IPS-NIHi11 (cell line): ENCODE measurements at places on chromosomes 16 and 17.

DNA sequence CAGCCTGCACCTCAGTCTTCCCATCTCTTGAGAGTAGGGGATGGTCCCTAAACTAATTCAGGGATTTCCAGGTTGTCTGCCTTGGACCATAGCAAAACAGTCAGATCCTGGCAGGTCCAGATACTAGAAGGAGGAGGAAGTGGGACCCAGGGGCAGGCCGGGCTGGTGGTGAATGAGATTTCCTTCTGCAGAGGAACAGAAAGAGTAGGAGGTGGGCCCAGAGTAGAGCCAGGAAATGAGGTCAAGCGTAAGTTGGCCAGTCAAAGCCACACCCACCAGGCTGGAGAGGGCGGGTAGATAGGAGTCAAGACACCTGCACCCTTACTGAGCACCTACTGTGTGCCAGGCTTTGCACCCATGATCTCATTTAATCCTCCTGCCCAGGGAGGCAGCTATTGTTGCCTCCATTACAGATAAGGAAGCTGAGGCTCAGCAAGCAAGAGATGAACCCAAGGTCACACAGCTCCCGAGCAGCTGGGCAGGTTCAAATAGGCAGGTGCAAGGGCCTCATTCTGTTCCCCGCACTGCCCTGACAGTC, 2.6 kb downstream of the CDH5 start:
- no peak for DNase-seq

GRCh38 chr16:24975428-24975889, 39.7 kb downstream of the ARHGAP17 start:
- no peak for DNase-seq

- DNase-seq, result no peak
Observed at GRCh38 chr16:27994686-27995085, 68.8 kb downstream of the GSG1L start.

DNA sequence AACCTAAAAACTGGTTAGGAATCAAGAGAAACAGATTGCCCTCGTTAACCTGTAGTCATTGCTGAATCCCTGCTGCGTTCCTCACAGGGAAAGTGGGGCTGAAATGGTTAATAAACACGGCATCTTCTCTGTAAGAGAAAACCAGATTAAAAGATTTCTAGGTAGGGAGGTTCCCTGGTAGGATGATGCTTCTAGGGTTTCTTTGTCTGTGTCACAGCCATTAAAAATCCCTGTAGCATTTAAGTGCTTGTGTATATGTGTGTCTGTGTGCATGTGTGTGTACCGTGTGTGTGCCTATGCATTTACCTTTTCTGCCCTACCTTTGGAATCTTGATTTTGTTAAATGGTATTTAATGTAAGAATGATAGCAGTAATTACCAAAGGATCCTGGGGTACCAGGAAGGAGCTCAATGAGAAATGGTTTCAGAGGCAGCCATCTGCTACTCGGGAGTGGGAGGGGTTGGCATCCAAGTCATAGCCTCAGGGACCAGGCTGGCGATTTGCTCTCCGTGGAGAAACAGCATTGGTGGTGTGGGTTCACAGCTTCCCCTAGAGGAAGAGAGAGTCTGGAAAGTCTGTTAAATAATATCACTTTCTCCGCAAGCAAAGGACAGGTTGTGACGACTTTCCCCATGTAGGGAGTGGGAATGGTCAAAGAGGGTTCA, 177.1 kb downstream of the HS3ST4 start:
- no peak for DNase-seq

DNA sequence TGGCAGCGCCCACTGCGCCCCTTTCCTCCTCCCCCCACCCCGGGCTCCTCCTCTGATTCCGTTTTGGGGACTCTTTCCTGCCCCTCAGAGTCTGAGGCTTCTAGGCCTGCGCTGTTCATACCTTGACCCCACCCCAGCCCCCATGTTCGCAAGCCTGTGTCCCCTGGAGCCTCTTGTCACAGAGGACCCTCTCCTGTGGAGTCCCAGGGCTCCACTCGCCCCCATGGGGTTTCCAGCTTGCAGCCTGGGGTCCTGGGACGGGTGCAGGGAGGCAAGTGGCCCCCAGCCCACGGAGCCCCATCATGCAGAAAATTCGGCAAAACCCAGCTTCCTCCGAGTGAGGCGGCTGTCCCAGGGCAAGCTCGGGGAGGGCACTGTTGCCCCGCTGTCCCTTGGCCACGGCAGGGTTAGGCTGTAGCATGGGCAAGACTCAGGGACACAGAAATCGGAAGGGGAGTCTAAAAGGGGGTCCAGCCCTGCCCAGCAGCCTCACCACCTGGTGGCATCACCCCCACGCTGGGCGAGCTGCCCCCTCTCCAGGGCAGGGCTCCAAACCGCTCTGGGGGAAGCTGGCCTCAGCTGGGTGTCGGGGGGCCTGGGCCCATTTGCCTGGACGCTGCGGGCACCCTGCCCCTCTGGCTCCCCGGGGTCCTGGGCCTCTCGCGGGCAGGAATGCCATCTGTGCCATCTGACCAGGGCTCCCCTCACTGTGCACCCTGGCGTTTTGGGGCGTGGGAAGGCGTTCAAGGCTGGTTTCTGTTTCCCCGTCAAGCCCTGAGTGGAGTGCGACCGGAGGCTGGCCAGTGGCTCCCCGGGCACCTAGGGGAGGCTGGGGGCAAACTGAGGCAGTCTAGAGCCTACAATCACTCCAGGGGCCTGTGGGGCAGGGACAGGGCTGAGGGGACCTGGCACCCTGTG, 11.5 kb upstream of the BAHCC1 start:
- DNase-seq, result no peak

GRCh38 chr16:53433509-53433908, 762 bp upstream of the RBL2 start:
- DNase-seq, result peak; percentile 14

GRCh38 chr16:50984688-50985087, 166.4 kb downstream of the SALL1 start:
- no peak for DNase-seq

GRCh38 chr16:22379656-22380055, 5.2 kb upstream of the CDR2 start:
- no peak for DNase-seq

DNA sequence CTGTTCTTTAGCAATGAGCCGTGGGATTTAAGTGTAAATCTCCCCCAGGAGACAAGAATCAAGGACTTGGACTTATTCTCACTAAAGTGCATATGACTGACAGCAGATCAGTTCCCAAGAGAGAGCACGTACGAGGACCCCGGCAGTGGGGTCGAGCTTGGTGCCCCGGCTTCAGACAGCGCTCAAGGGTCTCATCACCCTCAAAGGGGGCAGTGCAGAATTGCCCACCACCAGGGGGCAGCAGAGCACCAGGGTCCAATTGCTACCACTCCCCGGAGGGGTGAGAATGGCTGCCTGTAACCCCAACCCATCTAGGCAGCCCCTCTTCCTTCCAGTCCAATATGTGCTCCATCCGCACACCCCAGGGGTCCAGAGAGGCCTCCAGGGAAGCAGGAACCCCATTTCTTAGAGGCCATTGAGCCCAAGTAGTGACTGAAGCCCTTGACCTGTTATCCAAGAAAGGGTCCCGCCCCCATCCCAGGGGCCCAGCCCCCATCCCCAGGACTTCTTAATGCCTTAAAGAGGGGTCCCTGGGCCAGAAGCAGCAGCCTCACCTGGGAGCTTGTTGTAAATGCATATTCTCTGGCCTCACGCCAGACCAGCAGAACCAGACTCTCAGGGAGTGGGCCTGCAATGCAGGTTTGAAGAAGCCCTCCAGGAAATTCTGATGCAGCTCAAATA, 86.1 kb downstream of the ZDHHC7 start:
- DNase-seq, result peak; percentile 80

- DNase-seq, result no peak
Observed at GRCh38 chr17:75191584-75191983, 8.8 kb upstream of the SUMO2 start.

GRCh38 chr16:68072038-68072695, 13.0 kb upstream of the NFATC3 start:
- DNase-seq, result no peak

DNA sequence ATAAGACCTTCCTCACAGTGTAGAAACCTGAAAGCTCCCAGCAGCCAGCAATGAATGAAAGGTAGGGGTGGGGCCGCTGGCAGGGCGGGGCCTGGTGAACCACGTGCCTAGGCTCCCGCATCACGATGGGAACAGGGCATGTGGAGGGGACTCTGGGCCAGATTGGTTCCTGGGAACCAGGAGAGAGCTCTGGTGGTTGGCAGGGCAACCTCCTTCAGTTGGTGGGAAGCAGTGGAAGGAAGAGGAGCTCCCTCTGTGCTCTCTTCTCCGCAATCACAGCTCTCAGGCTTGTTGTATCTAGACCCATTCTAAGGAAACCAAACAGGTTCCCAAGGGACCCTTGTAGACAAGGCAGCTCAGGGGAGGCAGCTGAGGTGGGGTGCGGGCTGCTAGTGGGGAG, 10.5 kb downstream of the GGA2 start:
- peak; percentile 30 for DNase-seq

DNA sequence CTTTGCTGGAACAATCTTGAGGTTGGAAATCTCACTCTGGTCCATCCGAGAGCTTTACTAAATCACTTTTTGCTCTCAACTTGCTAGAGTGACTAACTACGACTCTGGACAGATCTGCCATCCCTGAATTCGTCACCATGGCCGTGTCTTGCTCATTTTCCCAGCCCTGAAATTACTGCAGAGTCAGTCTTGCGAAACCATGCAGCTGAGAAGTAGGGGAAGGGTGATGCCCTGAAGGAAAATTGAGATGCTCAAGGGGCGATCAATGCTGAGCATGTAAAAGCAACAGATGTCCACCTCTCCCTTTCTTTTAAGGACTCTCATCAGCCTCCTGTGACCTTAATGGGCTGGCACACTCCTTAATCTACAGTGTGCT, 18.8 kb downstream of the PCTP start:
- DNase-seq, result no peak

- DNase-seq, result no peak
Observed at GRCh38 chr17:6667516-6667915, 16.0 kb downstream of the C17orf100 start.

- DNase-seq, result no peak
Observed at GRCh38 chr17:17069849-17070248, 27.6 kb downstream of the MPRIP start.

DNA sequence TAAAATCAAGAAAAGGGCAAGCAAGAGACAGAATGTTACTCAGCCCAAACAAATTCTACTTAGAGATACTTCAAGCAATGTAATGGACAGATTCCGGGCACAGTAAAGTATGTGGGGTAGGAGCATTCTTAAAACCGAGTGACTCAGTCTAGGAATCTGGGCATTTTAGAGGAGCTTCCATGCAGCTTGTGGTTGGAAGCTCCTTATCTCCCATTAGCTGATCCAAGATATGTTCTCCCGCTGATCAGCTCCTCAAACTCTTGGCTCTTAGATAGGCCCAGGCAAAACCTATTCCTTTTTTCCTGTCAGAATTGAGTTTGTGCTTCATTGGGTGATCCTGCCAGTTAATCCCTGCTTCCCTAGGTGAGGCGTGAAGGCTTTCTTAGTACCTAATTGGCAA, 303.3 kb downstream of the CEP112 start:
- DNase-seq, result no peak

DNA sequence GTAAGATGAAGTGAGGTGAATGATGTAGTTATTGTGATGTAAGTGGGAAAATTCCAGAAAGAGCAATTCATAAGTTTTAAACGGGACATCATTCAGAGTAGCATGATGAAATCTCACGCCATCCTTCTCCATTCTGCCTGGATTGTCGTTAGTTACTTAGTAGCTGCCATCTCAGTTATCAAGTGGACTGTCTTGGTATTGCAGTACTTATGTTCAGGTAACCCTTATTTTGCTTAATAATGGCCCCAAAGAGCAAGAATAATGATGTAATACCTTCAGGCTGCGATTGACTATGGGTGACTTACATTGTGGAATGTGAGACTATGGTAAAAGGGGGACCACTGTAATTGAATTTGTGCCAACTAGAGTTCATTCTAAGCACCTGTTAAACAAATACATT, 234.1 kb upstream of the TOM1L1 start:
- no peak for DNase-seq

DNA sequence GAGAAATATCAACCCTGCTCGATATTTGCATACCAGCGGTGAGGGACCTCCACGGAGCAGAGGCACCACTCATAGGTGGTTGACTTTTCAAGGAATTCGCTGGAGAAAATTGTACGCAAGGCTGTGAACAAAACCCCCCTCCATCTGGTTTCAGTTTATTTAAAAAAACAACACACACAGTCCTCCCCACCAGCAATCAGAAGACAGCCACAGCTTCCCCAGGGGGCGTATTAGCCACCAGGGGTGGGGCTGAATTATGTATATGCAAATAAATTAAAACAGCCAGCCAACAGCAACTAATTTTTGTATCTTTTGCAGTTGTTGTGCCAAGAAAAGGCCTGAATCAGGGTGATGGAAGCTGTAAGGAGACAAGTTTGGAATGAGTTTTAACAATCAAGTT, 5.9 kb upstream of the HSD11B2 start:
- DNase-seq, result no peak

GRCh38 chr17:31509805-31510177, 118.3 kb downstream of the RAB11FIP4 start:
- DNase-seq, result no peak
